Activated CD4-positive, alpha-beta T cell treated with anti-CD3 and anti-CD28 coated beads, Interleukin-2, amount 10 ng/mL, durations not matched to agents 24 days and 14 days (primary cell): ENCODE measurements at places on chromosomes 4 and X. TPM values are rescaled to one million over a fixed set of nuclear protein-coding genes. Genes with fewer than 3 reads are reported as not detected.

The PAGE4 gene
- total RNA-seq, result not detected in 2 replicates

The GAGE12J gene
- not detected in 2 replicates for total RNA-seq

The SOD3 gene
- not detected in 2 replicates for total RNA-seq

The POU4F2 gene
- total RNA-seq, result not detected in 2 replicates

The CD99L2 gene
- 8.1 and 10.9 TPM in 2 replicates for total RNA-seq

The CSN1S1 gene
- total RNA-seq, result not detected in 2 replicates

The MAB21L2 gene
- not detected in 2 replicates for total RNA-seq

The SHOX gene
- total RNA-seq, result not detected in 2 replicates

The PRRG3 gene
- total RNA-seq, result not detected in 2 replicates

The F11 gene
- total RNA-seq, result not detected in 2 replicates

The UVSSA gene
- total RNA-seq, result 28.3 and 28.4 TPM in 2 replicates

The ART3 gene
- total RNA-seq, result not detected in 2 replicates

The NAA10 gene
- total RNA-seq, result 153 and 168 TPM in 2 replicates

The FBXL5 gene
- total RNA-seq, result 28.9 and 31.2 TPM in 2 replicates

The TSPAN6 gene
- total RNA-seq, result 0.12 TPM in 1 of 2 replicates, not detected in the other

The FAM47A gene
- not detected in 2 replicates for total RNA-seq

The DCHS2 gene
- total RNA-seq, result not detected in 2 replicates

The EREG gene
- not detected in 2 replicates for total RNA-seq

The SLC9A7 gene
- total RNA-seq, result 37.7 and 43.8 TPM in 2 replicates

The DCUN1D4 gene
- total RNA-seq, result 33.5 and 34.3 TPM in 2 replicates

The GRIPAP1 gene
- total RNA-seq, result 85.7 and 87.3 TPM in 2 replicates

The TLR6 gene
- 0.88 and 1.1 TPM in 2 replicates for total RNA-seq

GRCh38 chr4:14269824-14270223 lies 642.3 kb upstream of the BOD1L1 start:
- H3K27me3 ChIP-seq, result no peaks in the 10 kb centered on the region
- no peak for DNase-seq
- no peak overlapping the region for H3K4me3 ChIP-seq
- no peaks in the 10 kb centered on the region for H3K4me1 ChIP-seq
- no peaks in the 10 kb centered on the region for H3K36me3 ChIP-seq

- H3K27ac ChIP-seq, result no peak overlapping the region
- H3K4me3 ChIP-seq, result no peak overlapping the region
- no peaks in the 10 kb centered on the region for H3K4me1 ChIP-seq
- DNase-seq, result no peak
Measured at GRCh38 chr4:44791831-44792230, 65.5 kb upstream of the GNPDA2 start.

GRCh38 chr4:163922302-163922701 lies 427.8 kb downstream of the TMA16 start:
- H3K4me3 ChIP-seq, result no peak overlapping the region
- no peaks in the 10 kb centered on the region for H3K36me3 ChIP-seq
- H3K4me1 ChIP-seq, result no peaks in the 10 kb centered on the region
- H3K27ac ChIP-seq, result no peak overlapping the region
- DNase-seq, result no peak

- H3K27me3 ChIP-seq, result no peaks in the 10 kb centered on the region
- DNase-seq, result no peak
- H3K4me3 ChIP-seq, result no peak overlapping the region
- H3K27ac ChIP-seq, result no peak overlapping the region
- no peaks in the 10 kb centered on the region for H3K4me1 ChIP-seq
- H3K36me3 ChIP-seq, result no peaks in the 10 kb centered on the region
Measured at GRCh38 chr4:188201851-188202250, 62.6 kb downstream of the TRIML1 start.

DNA sequence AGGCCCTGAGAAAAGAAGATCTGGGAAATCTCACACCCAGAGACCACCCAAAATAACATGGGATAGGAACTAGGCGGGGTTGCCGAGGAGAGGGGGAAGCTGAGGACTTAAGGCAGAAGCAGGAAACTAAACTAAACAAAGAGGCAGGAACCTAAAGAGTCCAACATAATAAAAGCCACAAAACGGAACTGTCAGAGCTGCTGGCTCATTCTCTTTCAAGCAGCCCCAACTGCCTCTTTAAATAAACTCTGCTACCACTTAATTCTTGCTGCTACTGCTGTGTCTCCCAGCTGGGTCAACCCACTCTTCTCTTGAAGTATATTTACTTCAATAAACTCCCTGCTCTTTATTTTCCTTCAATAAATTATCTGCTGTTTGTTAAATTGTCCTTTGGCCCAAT lies 44.5 kb downstream of the MAGEB16 start:
- no peak overlapping the region for H3K4me3 ChIP-seq
- no peak for DNase-seq
- no peaks in the 10 kb centered on the region for H3K4me1 ChIP-seq
- H3K36me3 ChIP-seq, result no peaks in the 10 kb centered on the region
- H3K27me3 ChIP-seq, result no peaks in the 10 kb centered on the region

GRCh38 chr4:141349236-141349635 lies 128.5 kb downstream of the ZNF330 start:
- no peak overlapping the region for H3K4me3 ChIP-seq
- no peak overlapping the region for H3K27ac ChIP-seq
- no peak for DNase-seq
- H3K4me1 ChIP-seq, result no peaks in the 10 kb centered on the region

GRCh38 chrX:68417651-68418050 lies 15.6 kb downstream of the OPHN1 start:
- H3K36me3 ChIP-seq, result no peaks in the 10 kb centered on the region
- no peak overlapping the region for H3K4me3 ChIP-seq
- no peaks in the 10 kb centered on the region for H3K27me3 ChIP-seq
- peaks cover 2% of the 10 kb centered on the region for H3K4me1 ChIP-seq

DNA sequence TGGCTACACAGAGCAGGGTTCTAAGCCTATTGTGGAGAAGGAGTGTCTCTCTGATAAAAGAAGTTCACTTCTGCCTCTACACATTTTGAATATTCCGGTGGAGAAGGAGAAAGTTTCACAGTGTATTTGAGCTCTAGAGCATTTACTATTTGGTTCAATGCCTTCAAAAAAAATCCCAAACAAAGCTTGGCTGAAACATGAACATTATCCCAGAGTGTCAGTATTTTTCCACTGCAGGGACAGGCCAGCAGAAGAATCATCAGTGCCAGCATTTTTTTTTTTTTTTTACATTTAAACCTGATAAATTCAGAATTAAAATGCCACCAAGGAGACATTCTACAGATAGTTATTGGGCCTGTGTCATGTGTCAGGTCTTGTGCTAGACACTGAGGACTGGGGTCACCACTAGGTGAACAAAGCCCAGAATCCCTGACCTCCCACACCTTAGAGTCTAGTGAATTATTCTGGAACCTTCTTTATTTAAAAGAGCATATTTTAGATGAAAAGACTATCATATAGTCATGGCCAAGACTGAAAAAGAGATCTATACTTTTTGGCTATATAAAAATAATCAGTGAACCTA lies 48.0 kb upstream of the NAP1L5 start:
- H3K4me3 ChIP-seq, result no peak overlapping the region
- H3K36me3 ChIP-seq, result peaks cover 59% of the 10 kb centered on the region
- H3K27ac ChIP-seq, result no peak overlapping the region
- H3K4me1 ChIP-seq, result no peaks in the 10 kb centered on the region
- H3K27me3 ChIP-seq, result no peaks in the 10 kb centered on the region

GRCh38 chr4:181611033-181611711 lies 632.0 kb upstream of the TENM3 start:
- H3K4me3 ChIP-seq, result no peak overlapping the region
- no peak overlapping the region for H3K27ac ChIP-seq
- H3K27me3 ChIP-seq, result no peaks in the 10 kb centered on the region
- H3K36me3 ChIP-seq, result no peaks in the 10 kb centered on the region
- no peaks in the 10 kb centered on the region for H3K4me1 ChIP-seq

DNA sequence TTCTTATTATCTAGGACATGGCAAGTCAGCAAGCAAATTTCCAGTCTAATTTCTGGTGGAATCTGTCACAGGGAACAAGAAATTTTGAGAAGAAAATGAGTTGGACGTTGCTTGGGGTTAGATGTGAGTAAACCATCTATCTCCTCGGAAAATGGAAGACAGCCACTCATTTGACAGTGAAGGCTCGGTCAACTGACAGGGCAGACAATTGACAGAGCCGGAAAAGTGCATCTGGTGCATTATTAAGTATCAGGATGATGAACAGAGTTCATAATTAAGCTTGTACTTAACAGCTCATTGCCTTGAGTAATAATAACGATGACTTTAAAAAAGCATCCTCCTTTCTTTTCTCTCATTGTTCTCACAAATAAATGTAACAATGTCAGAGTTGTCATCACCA lies 168.4 kb downstream of the MAD2L1 start:
- no peaks in the 10 kb centered on the region for H3K27me3 ChIP-seq
- DNase-seq, result no peak
- H3K4me3 ChIP-seq, result no peak overlapping the region
- H3K4me1 ChIP-seq, result no peaks in the 10 kb centered on the region
- H3K27ac ChIP-seq, result no peak overlapping the region
- H3K36me3 ChIP-seq, result no peaks in the 10 kb centered on the region

GRCh38 chr4:47194036-47194737 lies 162.8 kb downstream of the GABRB1 start:
- H3K36me3 ChIP-seq, result no peaks in the 10 kb centered on the region
- H3K27ac ChIP-seq, result no peak overlapping the region
- no peak overlapping the region for H3K4me3 ChIP-seq
- H3K4me1 ChIP-seq, result no peaks in the 10 kb centered on the region

- no peak for DNase-seq
- peaks cover 49% of the 10 kb centered on the region for H3K36me3 ChIP-seq
- H3K27ac ChIP-seq, result no peak overlapping the region
- H3K4me1 ChIP-seq, result peaks cover 33% of the 10 kb centered on the region
- H3K27me3 ChIP-seq, result no peaks in the 10 kb centered on the region
Measured at GRCh38 chr4:145884775-145885174, 53.8 kb downstream of the ZNF827 start.

DNA sequence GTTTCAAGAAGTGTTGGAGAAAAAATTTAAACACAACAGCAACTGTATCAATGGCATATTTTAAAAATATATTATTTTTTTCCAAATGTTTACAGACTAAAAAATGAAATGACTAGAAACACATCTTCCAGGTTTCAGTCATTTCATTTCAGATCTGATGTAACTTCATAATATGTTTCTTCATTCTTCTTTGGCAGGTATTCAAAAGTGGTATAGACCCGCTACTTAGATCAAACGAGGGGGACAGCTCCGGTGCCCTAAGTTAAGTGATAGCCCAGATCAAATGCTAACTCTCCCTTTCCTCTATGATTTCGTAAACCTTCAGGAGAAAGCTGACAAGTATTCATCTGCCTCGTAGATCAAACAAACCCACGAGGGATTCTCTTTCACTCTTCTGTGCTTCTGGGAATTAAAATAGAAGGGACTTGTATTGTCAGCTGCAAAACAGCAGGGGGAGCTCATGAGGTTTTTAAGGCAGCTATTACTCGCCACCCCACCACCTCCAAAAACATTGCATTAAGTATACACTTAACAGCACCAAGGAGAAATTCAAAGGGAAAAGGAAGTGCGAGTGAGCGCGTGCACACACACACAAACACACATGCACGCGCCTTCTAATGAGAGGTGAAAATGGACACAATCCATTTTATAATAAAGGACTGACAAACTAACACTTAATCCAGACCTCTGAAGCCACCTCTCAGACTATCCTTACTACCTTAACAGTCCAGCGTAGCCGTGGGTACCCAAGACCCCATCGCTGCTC lies 21.4 kb downstream of the HELT start:
- no peaks in the 10 kb centered on the region for H3K36me3 ChIP-seq
- H3K27ac ChIP-seq, result no peak overlapping the region
- peaks cover 22% of the 10 kb centered on the region for H3K27me3 ChIP-seq
- peak overlapping the region; percentile 59 for H3K4me3 ChIP-seq
- DNase-seq, result peak; percentile 84

- H3K27me3 ChIP-seq, result no peaks in the 10 kb centered on the region
- H3K4me3 ChIP-seq, result no peak overlapping the region
- H3K4me1 ChIP-seq, result no peaks in the 10 kb centered on the region
- no peak overlapping the region for H3K27ac ChIP-seq
- no peak for DNase-seq
Measured at GRCh38 chr4:1373892-1374705, 27.1 kb downstream of the UVSSA start.

DNA sequence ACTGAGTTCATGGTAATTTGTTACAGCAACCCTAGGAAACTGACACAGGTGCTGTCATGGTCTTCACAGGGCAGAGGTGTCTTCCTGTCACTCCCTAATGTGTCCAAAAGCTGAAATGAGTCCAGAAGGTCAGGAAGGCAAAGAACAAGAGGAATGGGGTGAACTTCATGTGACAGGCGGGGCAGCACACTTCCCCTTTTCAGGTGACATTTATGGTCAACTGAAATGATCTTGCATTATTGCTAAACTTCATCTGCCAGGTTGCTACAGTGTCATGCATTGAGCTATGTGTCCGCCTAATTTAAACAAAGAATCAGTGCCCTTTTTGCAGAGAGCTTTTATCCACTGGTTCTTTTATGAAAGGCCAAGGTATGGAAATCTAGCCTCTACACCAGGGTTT lies 15.9 kb upstream of the CCDC149 start:
- no peak overlapping the region for H3K27ac ChIP-seq
- no peaks in the 10 kb centered on the region for H3K36me3 ChIP-seq
- no peak for DNase-seq
- no peak overlapping the region for H3K4me3 ChIP-seq
- no peaks in the 10 kb centered on the region for H3K4me1 ChIP-seq

GRCh38 chr4:125727931-125728330 lies 413.2 kb downstream of the FAT4 start:
- H3K27ac ChIP-seq, result no peak overlapping the region
- DNase-seq, result no peak
- H3K27me3 ChIP-seq, result no peaks in the 10 kb centered on the region
- H3K4me3 ChIP-seq, result no peak overlapping the region
- H3K36me3 ChIP-seq, result no peaks in the 10 kb centered on the region
- H3K4me1 ChIP-seq, result no peaks in the 10 kb centered on the region

DNA sequence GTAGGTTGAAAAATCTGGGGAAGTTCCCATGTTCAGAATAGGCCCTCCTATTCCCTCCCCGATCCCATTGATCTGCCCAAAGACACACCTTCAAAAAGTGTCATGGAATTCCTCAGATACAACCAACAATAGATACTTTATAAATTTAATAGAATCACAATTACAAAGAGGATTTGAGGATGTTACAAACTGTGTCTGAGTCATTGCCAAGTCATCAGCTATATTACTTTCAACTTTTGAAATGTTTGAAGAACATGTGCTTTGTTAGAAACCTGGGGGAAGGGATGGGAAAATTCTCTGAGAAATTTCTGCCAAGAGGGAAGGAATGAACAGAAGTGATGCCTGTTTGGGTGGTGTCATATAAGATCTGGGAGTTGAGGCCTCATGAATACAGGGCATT lies 46.7 kb downstream of the KCNIP4 start:
- H3K4me1 ChIP-seq, result no peaks in the 10 kb centered on the region
- H3K36me3 ChIP-seq, result no peaks in the 10 kb centered on the region
- H3K27ac ChIP-seq, result no peak overlapping the region

GRCh38 chr4:88295656-88296055 lies 11.3 kb upstream of the PPM1K start:
- H3K36me3 ChIP-seq, result no peaks in the 10 kb centered on the region
- no peak overlapping the region for H3K4me3 ChIP-seq
- H3K27ac ChIP-seq, result no peak overlapping the region
- no peaks in the 10 kb centered on the region for H3K27me3 ChIP-seq
